ENCODE measurements at places on chromosomes 13 and 19.

DNA sequence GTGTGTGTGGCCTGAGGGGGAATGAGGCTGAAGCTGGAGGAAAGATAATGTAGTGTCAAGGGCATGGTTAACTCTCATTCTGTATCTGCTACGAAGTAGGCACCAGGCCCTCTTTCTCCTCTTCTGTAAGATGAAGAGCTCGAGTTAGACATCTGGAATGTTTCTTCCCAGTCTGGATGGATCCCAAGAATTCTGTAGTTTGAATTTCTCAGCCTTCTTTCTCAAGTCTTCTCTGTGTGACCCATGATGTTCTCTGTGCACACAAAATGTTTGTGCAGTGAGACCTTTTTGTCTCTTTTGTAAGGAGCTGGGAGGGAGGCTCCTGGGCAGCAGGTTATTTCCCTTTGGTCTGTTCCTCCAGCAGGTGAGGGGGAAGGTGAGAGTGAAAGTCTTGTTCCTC is 13.7 kb downstream of the FGF9 start:
- DNase-seq = no peak

GRCh38 chr19:5804516-5805461 is at the start of gene NRTN:
Gene NRTN (plus strand): TSS chr19:5805067. CDS start chr19:5824166, 19,099 bp downstream.
- peak; percentile 51 for DNase-seq

DNA sequence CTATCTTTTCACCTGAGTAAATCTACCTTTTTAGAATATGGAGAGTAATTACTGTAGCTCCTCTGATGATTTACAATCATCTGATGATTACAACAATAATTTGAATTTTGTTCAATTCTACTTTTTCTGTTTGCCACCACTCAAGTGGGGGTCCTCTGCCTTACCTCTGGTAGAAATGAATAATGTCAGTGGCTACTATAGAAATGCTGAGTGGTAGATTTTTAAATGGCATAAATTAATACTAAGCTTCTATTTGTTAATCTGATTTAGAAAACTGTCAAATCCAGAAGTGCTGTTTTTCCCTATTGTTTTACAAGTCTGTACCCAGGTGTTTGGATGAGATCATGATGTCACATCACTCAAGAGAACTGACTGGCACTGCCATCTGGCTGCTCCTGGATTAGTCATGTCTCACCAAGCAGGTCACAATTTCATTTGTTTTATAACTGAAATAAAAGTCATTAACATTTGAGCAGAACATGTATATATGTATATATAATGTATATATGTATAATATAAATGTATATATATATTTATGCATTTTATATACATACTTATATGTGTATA is 494.8 kb downstream of the TBC1D4 start:
- DNase-seq = no peak

GRCh38 chr13:109703250-109703649 is 83.1 kb downstream of the IRS2 start:
- no peak for DNase-seq

DNA sequence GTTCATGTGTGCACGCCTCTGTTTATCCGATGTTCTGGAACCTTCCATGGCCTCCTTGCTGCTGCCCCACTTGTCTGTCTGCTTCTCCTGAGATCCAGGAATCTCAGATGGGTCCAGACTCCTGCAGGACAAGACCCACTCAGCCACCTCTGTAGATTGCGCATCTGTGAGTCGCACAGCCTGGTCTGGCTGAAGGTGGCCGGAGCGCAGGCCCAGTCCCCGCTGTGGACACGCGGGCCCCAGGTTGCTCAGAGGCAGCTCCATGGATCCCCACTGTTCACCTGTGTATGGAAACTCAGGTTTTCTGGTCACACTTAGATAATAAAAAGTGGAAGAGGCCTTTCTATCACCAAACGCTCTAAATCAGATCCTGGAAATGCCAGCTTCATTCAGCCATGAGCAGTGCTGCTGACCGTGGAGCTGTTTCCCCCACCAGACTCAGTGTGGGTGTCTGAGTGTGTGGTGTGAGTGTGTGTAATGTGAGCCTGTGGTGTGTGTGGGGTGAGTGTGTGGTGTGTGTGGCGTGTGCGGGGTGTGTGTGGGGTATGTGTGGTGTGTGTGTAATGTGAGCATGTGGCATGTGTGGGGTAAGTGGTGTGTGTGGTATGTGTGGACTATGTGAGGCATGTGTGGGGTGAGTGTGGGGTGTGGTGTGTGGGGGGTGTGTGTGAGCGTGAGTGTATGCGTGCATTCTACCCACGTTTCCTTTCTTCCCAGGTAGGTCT is 59.5 kb downstream of the MCF2L start:
- DNase-seq = no peak

DNA sequence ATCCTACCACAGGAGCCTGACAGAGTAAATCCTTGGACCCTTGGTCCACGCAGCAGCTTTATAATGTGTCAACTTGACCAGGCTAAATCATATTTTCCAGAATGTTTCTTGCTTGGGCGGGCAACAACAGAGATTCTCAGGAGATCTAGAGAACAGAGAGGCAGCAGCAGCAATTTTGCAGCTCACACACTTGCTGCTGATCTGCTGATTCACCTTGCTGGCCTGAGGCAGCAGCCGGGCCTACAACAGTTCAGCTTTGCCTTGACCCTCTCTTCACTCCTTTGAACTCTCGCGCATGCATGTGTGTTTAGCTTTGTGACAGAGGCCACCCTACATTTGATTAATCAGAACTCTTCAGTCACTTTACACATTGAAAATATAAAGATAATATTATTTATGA is 159.3 kb downstream of the UGGT2 start:
- no peak for DNase-seq

DNA sequence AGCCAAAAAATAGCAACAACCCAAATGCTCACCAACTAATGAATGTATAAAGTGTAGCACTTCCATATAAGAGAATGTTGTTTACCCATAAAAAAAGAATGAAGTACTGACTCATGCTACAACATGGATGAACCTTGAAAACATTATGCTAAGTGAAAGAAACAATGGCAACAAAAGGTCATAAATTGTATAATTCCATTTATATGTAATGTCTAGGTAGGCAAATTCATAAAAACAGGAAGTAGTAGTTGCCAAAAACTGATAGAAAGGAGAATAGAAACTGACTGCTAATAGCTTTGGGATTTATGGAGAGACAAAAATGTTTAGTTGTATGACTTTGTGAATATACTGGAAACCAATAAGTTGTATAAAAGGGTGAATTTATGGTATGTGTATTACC is 21.6 kb downstream of the MYCBP2 start:
- no peak for DNase-seq

DNA sequence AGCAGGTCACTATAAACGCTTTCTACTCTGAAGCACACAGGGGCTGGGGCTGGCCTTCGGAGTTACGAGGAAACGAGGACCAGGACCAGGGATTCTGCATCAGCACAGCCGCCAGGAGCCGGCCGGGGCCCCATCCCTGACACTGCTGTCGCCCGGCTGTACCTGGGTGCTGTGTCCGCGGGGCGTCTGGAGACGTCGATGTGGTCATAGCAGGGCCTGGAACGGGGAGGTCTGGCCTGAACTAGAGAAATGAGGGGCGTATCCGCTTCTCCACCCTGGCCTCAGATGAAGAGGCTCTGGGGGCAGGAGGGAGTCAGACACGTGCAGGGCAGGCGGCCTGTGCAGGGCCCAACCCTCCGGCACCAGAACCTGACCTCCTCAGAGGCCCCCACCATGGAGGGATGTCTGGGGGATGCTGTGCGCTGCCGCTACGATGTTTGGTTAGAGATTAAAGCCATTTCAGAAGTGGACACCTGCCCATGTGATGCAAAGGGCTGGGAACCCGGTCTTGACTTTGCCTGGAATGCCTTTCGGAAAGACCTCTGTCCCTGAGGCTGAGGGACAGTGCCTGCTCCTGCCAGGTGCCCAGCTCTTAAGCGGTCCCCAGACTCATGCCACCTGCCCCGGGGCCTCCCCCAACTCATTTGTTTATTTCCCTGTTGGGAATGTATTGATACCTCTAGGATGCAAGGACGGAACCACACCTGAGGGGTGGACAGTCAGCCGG is 21.4 kb downstream of the GAS6 start:
- no peak for DNase-seq

DNA sequence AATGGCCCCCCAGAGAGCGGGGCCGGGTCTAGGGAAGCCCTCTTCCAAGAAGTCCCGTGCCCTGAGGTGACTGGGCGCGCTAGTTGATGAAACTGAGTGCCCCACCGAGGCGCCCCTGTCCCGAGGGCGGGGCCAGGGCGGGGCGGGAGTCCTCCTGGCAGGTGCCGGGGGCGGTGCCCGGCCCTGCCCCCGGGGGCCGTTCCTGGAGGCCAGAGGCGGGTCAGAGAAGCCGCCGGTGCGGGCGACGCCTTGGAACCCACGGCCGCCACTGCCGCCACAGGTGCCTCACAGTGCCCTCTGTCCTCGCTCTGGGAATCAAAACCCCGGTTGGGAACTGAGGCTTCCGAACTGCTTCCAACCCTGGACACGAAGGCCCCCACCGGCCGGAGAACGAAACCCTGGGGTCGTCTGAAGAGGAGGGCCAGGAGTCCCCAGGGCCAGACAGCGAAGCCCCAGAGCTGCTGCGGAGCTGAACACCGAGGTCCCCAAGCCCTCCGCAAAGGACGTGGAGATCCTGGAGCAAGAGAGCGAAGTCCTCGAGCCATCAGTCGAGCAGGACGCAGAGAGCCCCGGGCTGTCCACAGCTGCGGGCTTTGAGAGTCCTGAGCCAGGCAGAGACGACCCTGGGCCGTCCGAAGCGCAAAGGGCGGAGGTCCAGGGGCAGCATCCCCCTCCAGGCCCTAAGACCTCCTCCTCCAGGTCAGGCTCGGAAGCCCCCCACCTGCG is at the start of gene MISP3:
Gene MISP3, plus strand, starts transcription at position 252 of the 726 bp plus-strand sequence. CDS start 524 bp downstream, outside the sequence.
- peak; percentile 42 for DNase-seq

DNA sequence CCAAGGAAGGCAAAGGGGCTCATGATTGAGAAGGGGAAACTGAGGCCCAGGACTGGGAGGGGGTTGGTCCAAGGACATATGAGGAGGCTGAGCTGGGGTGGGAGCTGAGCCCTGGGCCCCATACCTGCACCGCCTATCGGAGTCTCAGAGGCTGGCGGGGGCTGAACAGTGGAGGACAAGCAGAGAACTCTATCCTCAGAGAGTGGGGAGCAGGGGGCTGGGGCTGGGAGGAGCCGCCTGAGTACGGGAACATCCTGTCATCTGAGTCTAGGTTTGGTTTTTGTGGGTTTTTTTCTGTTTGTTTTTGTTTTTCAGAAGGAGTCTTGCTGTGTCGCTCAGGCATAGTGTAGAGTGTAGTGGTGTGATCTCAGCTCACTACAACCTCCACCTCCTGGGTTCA is 6.2 kb downstream of the ARRDC2 start:
- DNase-seq = peak; percentile 77

- DNase-seq = no peak
Measured at GRCh38 chr13:73060251-73061160, 1.7 kb downstream of the KLF5 start.

- no peak for DNase-seq
Measured at GRCh38 chr13:46644816-46645215, 91.8 kb downstream of the LRCH1 start.

- DNase-seq = no peak
Measured at GRCh38 chr13:33202644-33203169, 82.8 kb downstream of the STARD13 start.

- no peak for DNase-seq
Measured at GRCh38 chr13:84902243-84902642, 897.0 kb downstream of the SLITRK6 start.

DNA sequence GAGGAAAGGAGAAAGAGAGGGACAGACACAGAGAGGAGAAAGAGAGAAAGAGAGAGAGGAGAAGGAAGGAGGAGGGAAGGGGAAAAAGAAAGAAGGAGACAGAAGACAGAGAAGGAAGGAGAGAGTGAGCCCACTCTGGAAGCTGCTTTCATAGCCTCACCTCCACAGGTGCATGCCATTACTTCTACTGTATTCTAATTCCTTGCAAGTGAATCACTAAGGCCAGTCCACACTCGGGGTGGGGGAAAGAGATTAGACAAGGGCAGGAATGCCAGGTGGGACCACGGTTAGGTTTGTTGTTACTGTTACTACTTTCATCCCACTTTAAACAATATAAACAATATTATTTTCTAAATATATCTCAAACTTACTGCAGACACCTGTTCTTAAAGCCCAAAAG is 684.5 kb upstream of the ARGLU1 start:
- DNase-seq = no peak

GRCh38 chr19:58038688-58039204 is 4.9 kb downstream of the ZSCAN1 start:
- no peak for DNase-seq

DNA sequence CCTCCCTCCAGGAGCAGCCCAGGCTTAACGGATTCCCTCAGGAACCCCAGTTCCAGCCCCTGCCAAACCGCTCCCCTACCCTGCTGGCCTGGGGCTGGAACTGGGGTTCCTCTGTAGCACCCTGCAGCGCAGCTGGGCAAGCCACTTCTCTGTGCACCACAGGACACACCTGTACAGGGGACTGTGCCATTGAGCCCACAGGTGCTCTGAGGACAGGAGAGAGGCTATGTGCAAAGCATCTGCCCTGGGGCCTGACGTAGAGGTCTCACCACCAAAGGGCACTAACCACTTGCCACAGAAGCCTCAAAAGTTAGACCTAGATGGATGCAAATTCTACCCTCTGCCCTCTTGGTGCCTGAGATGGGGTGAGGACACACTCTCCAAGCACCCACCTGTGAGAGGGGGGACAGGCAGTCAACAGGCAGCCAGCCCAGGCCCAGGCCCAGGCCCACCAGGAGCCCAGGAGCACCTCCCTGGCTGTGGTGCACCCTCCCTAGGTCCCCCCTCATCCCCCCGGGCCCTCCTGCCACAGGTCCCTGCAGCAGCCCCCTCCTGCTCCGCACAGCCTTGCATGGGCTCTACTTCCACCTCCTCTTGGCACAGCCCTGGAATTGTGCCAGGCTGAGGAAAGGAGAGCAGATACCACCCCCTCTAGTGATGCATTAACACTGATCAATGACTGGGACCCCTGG is 27.6 kb upstream of the SLC35E1 start:
- no peak for DNase-seq

- peak; percentile 97 for DNase-seq
Measured at GRCh38 chr19:9791552-9792205, 23.1 kb upstream of the ZNF846 start.

GRCh38 chr13:109939180-109939579 is 152.8 kb upstream of the IRS2 start:
- DNase-seq = no peak

DNA sequence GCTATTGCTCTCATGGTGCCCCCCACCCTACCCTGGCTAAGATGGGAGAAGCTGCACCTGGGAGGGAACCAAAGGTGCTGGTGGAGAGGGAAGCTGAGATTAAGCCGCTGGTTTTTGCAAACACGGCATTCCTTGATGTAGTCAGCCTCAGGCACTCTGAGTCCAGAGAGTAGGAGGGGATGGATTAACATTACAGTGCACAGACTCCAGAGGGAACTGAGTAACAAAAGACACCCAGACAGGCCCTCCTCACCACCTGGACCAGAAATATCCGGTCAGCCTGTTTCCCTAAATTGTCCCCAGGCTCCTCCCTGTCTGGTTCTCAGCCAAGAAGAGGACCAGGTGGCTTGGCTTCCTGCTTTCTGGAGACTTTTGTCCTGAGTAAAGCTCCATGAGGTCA is 28.9 kb upstream of the PABPC3 start:
- DNase-seq = no peak

Data from CD4-positive, alpha-beta T cell treated with Interleukin-17A for 1 hour (primary cell).